Thyroid gland (tissue), 4 donors: ENCODE measurements at places on chromosomes 4 and X. TPM values are rescaled to one million over a fixed set of nuclear protein-coding genes. Genes with fewer than 3 reads are reported as not detected.

GRCh38 chrX:79084923-79085322 lies 59.6 kb upstream of the GPR174 start:
- DNase-seq, result no peak

GRCh38 chrX:53125506-53125905 lies 31.6 kb downstream of the KANTR start:
- no peak for DNase-seq

- no peak for DNase-seq
These were observed 171.2 kb downstream of the TMA16 start for GRCh38 chr4:163665521-163666331.

GRCh38 chr4:161249779-161250440 lies 913.9 kb downstream of the FSTL5 start:
- no peak for DNase-seq

DNA sequence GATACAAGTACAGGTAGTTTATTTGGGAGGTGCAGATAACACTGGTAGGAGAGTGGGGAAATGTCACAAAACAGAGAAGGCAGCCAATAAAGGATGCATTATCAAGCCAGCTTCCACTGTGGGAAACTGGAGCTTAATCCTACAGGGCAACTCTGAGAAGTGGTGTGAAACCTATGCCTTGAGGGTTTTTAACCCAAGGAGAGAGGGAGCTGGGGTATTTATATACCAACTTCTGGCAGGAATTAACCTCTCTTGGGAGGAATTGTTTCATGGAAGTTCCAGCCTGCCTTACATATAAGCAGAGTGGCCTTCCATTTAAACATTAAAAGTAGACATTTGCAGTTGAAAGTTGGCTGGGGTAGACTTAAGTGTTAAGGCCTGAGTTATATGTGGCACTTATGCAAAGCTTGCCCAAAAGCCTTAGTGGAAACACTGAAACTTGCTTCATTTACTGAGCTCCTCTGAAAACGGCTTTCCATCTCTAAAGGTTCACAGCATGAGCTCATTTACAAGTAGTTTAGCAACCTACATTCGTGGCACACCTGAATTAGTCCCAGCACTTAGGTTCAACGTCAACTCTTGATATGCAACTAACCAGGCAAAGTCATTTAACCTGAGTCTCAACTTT lies 19.2 kb downstream of the MAGEB17 start:
- no peak for DNase-seq

The OPRPN gene
- total RNA-seq, result not detected

The POU3F4 gene
- total RNA-seq, result 0.25 TPM

The LRIT3 gene
- total RNA-seq, result 0.63 TPM
